ENCODE measurements at places on chromosomes 4 and X.

- no peak for DNase-seq
Measured at GRCh38 chrX:42025861-42026260, 102.5 kb upstream of the CASK start.

- DNase-seq = no peak
Measured at GRCh38 chrX:109283870-109284269, 198.0 kb downstream of the GUCY2F start.

DNA sequence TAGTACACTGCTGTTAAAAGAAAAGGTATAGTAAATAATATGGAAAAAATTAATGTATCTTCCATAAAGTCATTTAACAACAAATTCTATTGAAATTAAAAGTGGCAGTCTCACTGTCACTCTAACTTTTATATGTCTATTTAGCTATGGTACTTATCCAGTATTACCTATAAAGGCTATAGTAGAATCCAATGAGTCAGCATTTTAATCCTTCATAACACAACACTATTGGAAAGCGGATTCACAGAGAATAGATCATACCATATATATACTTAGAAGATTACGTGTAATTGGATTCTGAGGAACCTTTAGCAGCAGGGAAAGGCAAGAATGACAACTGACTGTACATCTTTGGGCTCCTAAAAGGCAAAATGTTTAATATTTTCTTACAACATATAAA lies 1942.6 kb downstream of the PCDH7 start:
- DNase-seq = no peak

DNA sequence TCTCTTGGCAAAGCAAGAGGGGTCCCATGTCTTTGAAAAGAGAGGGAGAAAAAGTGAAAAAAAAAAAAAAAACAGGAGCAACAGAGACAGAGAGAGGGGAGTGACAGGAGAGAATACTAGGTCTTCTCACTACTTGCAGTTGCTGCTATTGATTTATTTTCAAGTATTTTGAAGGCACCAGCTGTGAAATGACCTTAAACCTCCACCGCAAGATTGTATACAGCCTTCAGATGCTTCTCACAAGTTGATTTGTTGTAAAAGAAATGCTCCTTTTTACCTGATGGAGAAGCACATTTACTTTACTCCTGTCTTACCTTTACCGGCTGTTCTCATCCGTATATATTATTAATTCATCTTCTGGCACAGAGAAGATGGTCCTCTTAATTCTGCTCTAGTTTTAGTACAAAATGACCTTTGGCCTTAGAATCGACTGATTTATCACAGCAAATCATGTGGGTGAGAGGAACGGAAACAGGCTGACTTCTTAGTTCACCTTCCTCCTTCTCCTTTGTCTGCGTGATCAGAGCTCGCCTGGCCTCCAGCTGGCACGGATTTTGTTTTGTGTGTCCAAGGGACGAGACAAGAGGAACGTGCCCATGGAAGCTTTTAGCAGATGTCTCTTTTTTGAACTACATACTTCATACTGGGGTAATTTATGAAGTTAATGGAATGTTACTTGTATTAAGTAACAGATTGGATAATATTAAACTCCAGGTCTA lies 82.4 kb upstream of the PACRGL start:
- no peak for DNase-seq

DNA sequence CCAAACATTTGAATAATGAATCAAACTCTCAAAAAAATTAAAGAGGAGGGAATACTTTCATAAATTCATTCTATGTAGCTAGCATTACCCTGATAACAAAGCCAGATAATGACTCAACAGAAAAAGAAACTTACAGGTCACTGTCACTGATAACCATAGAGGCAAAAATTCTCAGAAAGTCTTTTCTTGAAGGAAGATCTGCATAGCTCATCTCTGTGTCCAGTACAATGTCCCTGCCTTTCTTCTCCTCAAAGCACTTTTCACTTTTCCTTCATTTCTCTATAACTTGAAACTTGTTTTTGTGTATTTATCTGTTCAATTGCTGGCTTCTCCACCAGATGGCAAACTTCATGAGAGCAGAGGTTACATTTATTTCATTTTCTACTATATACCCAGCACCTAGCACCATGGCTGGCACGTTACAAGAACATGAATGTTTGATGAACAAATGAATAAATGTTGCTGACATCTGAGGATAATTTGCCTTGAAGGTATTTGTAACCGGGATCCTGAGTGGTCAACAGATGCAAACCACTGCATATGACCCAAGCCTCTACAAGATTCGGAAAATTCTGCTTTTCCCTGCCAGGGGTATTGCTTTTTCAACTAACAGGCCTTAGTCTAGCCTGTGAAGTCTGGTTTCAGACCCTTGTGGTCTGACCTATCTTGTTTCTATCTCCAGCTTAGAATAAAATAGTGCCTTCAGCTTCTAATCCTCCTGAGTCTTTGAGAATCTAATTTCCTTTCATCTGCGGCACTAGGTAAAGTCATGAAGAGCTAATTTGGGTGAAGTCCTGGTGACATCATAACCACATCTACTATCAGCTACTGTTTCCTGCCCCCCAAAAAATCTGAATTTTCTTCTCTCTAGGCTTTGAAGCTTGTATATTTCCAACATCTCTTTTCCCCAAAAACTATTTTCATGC lies 52.5 kb upstream of the ANTXR2 start:
- peak; percentile 39 for DNase-seq

All from effector memory CD8-positive, alpha-beta T cell (primary cell).